ENCODE measurements at places on chromosomes 5 and 9. TPM values are rescaled to one million over a fixed set of nuclear protein-coding genes. Genes with fewer than 3 reads are reported as not detected.

Gene DOK3
- total RNA-seq = 7.9 TPM

Gene SEMA5A
- total RNA-seq = 57.0 TPM

Gene FGD3
- total RNA-seq = 55.4 TPM

Gene PARP8
- total RNA-seq = 58.4 TPM

Gene SHISAL2B
- total RNA-seq = not detected

Gene IL31RA
- not detected for total RNA-seq

Gene ARID3C
- not detected for total RNA-seq

Gene CARTPT
- not detected for total RNA-seq

Data from ureter (tissue), 1 donor.